ENCODE measurements at places on chromosomes 7 and 10.

DNA sequence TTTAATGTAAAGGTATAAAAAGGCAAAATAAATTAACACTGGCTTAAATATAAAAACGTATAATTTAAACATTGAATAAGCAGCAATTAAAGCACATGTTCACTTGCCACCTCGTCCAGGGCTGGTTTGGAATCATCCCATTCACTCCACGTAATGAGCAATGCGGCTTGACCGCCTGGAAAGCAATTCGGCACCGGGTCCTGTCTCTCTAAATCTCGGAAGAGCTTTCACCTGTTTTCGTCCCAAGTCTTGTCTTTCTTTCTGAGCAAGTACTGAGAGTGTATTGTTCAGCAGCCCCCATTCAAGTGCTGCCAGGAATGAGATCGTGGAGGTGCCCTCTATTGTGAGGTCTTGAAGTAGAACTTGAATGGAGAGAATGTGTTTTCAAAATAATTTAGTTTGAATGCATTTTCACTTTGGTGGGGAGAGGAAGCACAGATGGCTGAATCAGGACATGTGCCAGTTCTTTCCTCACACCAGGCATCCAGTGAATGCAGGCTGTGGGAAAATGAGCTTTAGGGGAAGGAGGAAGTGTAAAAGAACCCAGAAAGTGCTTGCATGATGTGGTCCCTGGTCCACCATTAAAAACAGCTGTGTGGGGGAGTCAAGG is 515.2 kb downstream of the REEP3 start:
- H3K36me3 ChIP-seq: no peaks in the 10 kb centered on the region
- peaks cover 7% of the 10 kb centered on the region for H3K27me3 ChIP-seq
- no peak overlapping the region for H3K4me3 ChIP-seq
- no peak overlapping the region for H3K27ac ChIP-seq
- no peak for DNase-seq

DNA sequence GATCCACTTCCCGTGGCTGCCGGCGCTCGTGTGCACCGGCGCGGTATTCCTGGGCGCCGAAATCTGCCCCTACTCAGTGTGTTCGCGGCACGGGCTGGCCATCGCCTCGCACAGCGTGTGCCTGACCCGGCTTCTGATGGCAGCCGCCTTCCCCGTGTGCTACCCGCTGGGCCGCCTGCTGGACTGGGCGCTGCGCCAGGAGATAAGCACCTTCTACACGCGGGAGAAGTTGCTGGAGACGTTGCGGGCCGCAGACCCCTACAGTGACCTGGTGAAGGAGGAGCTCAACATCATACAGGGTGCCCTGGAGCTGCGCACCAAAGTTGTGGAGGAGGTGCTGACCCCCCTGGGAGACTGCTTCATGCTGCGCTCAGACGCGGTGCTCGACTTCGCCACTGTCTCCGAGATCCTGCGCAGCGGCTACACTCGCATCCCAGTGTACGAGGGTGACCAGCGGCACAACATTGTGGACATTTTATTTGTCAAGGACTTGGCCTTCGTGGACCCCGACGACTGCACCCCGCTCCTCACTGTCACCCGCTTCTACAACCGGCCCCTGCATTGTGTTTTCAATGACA is 1.3 kb downstream of the CNNM1 start:
- DNase-seq: no peak
- H3K4me3 ChIP-seq: no peak overlapping the region
- H3K4me1 ChIP-seq: peaks cover 18% of the 10 kb centered on the region
- H3K27ac ChIP-seq: no peak overlapping the region
- peaks cover 45% of the 10 kb centered on the region for H3K27me3 ChIP-seq

DNA sequence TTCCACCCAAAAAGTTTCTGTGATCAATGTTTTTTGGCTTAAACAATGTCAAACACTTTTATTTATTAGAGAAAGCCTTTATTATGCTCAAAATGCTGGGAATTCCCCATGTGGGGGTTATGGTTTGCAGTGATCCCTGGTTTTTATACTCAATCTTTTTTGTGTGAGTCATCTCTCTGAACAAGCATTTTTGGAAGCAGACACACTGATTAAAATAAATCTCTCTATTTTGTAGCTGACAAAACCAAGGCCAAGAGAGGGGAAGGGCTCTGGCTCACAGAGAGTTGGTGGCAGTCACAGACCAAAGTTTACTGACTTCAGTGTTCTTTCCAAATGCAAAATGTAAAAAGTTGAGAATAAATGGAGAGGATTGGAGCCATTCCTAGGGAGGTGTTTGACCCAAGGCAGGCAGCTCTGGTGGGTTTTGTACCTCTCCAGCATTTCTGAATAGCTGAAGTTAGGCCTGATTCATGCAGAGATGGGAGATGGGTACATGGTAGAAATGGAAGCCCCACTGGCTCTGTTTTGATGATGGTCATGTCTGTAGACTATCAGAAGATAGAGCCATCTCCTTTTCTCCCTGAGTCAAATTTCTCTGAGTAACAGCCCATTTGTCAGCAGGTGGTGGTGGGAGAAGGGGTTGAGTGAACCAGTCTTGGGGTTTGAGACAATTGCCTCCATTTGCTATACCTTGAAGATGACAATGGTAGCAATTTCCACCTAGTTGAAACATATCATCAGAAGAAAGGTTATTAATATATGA is 45.4 kb upstream of the NAMPT start:
- no peaks in the 10 kb centered on the region for H3K4me1 ChIP-seq
- peak overlapping the region; percentile 52 for H3K27ac ChIP-seq
- H3K36me3 ChIP-seq: no peaks in the 10 kb centered on the region
- no peaks in the 10 kb centered on the region for H3K27me3 ChIP-seq

GRCh38 chr10:90919683-90920574 is 958 bp downstream of the ANKRD1 start:
- H3K4me1 ChIP-seq: peaks cover 3% of the 10 kb centered on the region
- no peak overlapping the region for H3K4me3 ChIP-seq
- peaks cover 5% of the 10 kb centered on the region for H3K36me3 ChIP-seq
- H3K27ac ChIP-seq: peak overlapping the region; percentile 41

GRCh38 chr7:128735436-128735835 is 3.7 kb upstream of the CALU start:
- no peak for DNase-seq
- peaks cover 11% of the 10 kb centered on the region for H3K27me3 ChIP-seq
- H3K27ac ChIP-seq: no peak overlapping the region
- no peak overlapping the region for H3K4me3 ChIP-seq
- no peaks in the 10 kb centered on the region for H3K4me1 ChIP-seq
- no peaks in the 10 kb centered on the region for H3K36me3 ChIP-seq

- no peak overlapping the region for H3K4me3 ChIP-seq
- H3K27ac ChIP-seq: no peak overlapping the region
- H3K27me3 ChIP-seq: peaks cover 48% of the 10 kb centered on the region
- no peaks in the 10 kb centered on the region for H3K36me3 ChIP-seq
- H3K4me1 ChIP-seq: no peaks in the 10 kb centered on the region
Measured at GRCh38 chr10:123962756-123963530, 71.3 kb upstream of the CPXM2 start.

DNA sequence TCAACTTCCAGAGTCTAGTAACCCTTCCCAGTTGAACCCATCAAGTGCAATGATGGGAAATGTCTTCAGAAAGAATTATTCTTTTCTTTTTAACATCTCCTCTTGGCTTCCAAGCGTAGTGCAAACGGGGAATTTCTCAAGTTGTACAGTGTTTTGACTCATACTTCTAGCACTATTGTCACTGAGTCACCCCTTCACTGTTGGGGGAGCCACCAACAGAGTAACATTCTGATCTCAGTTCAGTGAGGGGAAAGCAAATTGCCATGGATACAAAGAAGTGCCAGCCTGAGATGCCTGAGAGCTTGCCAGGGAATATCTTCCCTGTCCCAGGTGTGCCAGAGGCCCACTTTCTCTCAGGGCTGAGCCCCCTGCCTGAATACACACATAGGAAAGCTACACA is 31.0 kb downstream of the CYP3A5 start:
- no peak overlapping the region for H3K27ac ChIP-seq
- no peak overlapping the region for H3K4me3 ChIP-seq
- H3K27me3 ChIP-seq: no peaks in the 10 kb centered on the region
- no peak for DNase-seq

DNA sequence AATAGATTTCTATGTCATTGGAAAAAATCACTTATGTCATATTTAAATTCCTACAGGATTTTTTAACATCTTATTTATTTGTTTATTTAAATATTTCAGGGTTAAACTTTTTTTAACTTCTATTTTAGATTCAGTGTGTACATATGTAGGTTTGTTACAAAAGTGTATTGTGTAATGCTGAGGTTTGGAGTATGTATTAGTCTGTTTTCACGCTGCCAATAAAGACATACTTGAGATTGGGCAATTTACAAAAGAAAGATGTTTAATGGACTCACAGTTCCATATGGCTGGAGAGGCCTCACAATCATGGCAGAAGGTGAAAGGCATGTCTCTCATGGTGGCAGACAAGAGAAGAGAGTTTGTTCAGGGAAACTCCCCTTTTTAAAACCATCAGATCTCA is 65.4 kb downstream of the MGAM2 start:
- H3K4me3 ChIP-seq: no peak overlapping the region
- DNase-seq: no peak
- no peak overlapping the region for H3K27ac ChIP-seq
- no peaks in the 10 kb centered on the region for H3K4me1 ChIP-seq
- H3K36me3 ChIP-seq: no peaks in the 10 kb centered on the region

- H3K27ac ChIP-seq: no peak overlapping the region
- H3K36me3 ChIP-seq: no peaks in the 10 kb centered on the region
- H3K4me3 ChIP-seq: no peak overlapping the region
- no peaks in the 10 kb centered on the region for H3K4me1 ChIP-seq
Measured at GRCh38 chr7:94042381-94042780, 38.2 kb upstream of the BET1 start.

DNA sequence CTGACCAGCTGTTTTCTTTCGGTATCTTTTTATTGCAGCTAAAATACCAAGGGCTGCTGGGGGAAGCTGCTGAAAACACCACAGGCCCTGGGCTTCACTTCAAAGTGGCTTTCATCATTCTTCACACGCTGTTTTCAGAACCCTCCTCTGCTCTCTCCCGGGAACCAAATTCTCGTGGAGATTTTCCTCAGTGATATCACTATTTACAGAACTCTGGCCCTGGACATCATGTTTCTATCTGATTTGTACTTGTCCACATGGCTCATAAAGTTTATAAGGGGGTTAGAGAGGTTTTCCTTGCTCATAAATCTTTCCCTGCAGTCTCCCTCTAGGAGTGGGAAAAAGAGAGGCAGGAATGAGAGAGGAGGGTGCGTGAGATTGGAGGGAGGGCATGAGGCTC is 177.4 kb upstream of the NPVF start:
- no peak overlapping the region for H3K4me3 ChIP-seq
- H3K4me1 ChIP-seq: no peaks in the 10 kb centered on the region
- peak; percentile 37 for DNase-seq
- no peak overlapping the region for H3K27ac ChIP-seq
- H3K36me3 ChIP-seq: no peaks in the 10 kb centered on the region

DNA sequence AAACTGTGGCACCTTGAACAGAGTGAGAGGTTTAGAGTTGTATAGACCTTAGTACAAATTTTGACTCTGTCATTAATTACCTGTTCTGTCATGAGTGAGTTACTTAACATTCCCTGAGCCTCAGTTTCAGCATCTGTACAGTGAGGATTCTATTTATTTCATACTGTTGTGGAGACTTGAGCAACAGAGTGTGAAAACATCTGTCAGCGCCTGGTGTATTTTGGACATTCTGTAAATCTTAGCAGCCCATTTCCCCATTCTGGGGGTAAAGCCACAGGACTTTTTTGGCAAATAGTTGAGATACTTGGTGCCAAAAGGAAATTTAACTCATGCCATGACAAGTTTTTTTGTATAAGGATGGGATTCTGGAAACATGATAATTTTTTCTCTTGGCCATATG is 94.8 kb downstream of the AUTS2 start:
- no peak overlapping the region for H3K4me3 ChIP-seq
- no peak overlapping the region for H3K27ac ChIP-seq
- no peaks in the 10 kb centered on the region for H3K27me3 ChIP-seq
- DNase-seq: no peak
- no peaks in the 10 kb centered on the region for H3K4me1 ChIP-seq

GRCh38 chr10:80320377-80320776 is 30.9 kb upstream of the MAT1A start:
- H3K27ac ChIP-seq: no peak overlapping the region
- H3K4me3 ChIP-seq: no peak overlapping the region
- peaks cover 11% of the 10 kb centered on the region for H3K27me3 ChIP-seq
- H3K36me3 ChIP-seq: no peaks in the 10 kb centered on the region
- no peaks in the 10 kb centered on the region for H3K4me1 ChIP-seq
- no peak for DNase-seq

DNA sequence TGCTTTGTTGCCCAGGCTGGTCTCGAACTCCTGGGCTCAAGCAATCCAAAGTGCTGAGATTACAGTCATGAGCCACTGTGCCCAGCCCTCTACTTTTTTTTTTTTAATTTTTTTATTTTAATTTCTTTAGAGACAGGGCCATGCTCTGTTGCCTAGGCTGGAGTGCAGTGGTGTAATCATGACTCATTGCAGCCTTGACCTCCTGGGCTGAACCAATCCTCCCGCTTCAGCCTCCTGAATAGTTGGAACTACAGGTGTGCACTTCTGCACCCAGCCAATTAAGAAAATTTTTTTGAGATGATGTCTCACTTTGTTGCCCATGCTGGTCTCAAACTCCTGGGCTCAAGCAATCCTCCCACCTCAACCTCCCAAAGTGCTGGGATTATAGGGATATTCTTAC is 528.6 kb downstream of the GATA3 start:
- no peak for DNase-seq
- no peak overlapping the region for H3K27ac ChIP-seq
- no peaks in the 10 kb centered on the region for H3K4me1 ChIP-seq
- H3K4me3 ChIP-seq: no peak overlapping the region
- no peaks in the 10 kb centered on the region for H3K27me3 ChIP-seq

DNA sequence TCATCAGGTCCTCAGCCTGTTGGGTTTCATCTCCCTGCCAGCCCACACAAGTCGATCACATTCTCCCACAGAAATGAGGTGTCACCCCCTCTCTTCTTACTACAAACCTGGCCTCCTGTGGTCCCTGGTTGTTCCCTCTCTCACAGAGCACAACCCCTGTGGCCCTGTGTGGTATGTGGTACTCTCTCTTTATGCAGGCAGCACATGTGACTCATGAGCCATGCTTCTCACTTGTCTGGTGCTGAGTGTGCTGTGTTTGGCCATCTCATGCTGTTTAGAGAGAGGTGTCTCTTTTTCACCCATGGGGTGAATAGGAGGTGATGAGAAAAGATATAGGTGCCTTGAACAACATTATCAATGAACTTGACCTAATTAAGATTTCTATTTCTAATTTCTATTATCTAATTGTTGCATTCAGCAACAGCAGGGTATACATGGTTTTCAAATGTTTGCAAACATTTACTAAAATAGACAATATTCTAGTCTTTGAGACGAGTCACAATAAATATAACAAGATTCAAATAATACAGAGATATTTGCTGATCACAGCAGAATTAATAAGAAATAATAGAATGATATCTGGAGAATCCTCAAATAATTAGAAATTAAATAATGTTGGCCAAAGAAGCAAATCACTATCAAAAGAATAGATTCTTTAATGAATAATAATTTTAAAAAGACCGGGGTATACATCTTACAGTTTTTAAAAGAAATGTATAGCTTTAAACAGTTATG is 633.8 kb upstream of the IGFBP3 start:
- H3K4me3 ChIP-seq: no peak overlapping the region
- H3K27me3 ChIP-seq: no peaks in the 10 kb centered on the region
- no peaks in the 10 kb centered on the region for H3K36me3 ChIP-seq
- peak; percentile 59 for DNase-seq
- H3K27ac ChIP-seq: no peak overlapping the region

All from mesenchymal stem cell (in vitro differentiated cells and primary cell).